ENCODE measurements at places on chromosomes 1 and 21.
A peak's percentile ranks its signal among the peaks of the same experiment; 100 is the strongest.

GRCh38 chr1:177366091-177366490 lies 195.3 kb downstream of the BRINP2 start:
- no peak for DNase-seq

DNA sequence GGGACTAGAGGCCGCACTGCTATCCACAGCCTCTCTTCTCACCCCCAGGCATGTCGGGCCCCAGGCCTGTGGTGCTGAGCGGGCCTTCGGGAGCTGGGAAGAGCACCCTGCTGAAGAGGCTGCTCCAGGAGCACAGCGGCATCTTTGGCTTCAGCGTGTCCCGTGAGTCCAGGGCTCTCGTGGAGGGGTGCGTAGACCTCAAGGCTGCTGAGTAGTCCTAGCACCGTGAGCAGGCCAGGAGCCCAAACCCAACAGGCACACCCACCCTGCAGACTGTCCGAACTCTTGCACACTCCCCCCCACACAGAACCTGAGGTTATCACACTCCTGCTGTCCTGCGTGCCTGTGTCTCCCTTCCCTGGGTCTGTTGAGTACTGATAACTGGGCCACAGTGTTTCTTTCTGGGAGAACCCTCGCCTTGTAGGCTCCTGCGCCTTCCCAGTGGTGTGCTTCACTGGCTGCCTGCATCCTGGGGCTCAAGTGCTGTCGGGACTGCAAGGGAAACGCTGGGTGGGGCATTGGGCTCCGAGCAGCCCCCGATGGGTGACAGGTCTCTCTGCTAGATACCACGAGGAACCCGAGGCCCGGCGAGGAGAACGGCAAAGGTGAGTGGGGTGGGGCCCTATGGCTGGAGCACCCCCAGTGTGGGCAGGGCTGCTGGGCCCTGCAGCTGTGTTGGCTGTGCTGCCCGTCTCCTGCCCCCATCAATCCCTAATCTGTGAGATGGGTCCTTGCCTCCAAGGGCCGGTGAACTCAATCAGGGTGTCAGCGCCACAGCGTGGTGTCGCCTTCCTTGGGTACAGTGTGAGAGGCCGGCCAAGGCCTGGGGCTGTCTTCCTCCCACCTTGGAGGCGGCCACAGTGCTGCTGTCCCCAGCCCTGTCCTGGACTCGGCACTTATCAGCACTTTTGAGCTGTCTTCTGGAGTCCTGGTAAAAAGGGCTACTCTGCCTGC lies 4.0 kb upstream of the GJC2 start:
- peak; percentile 12 for DNase-seq

DNA sequence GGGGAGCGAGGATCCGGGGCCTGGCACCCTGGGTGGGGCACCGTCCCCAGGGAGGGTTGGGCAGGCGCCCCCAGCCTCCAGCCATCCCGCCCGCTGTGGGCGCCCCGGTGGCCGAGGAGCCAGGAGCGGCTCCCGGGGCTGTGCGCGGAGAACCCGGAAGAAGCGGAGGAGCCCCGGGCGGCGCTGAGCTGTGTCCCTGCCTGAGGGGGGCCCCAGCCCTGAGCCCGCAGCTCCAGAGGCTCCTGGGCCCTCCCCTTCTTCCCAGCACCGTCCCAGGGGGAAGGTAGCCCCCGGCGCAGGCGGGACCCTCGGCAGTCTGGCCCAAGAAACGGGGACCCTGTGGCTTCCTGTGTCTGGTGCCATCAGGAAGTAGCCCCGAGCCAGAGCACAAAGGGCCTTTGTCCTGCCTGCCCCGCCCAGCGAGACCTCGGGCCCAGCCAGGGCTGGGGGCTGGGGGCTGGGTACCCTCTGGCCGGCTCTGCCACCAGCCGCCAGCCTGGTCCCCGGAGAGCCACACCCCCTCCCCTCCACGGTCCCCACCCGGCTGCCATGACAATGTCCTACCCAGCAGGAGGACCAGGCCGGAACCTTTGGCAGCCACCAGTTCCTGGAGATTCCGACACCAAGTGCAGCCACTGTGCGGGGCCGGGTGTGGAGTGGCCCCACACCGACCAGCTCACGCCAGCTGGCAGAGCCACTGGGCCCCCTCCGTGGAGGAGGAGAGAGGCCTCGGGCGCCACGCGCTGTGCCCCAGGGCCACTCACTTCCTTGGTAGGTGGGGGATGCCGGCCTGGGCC lies 15.6 kb upstream of the TTLL10 start:
- peak; percentile 93 for DNase-seq

- DNase-seq, result peak; percentile 67
Observed at GRCh38 chr1:205598841-205599668, 32.8 kb downstream of the ELK4 start.

GRCh38 chr1:56566061-56566744 lies 13.2 kb downstream of the PLPP3 start:
- DNase-seq, result peak; percentile 30

GRCh38 chr1:9886092-9886742 lies 23.9 kb downstream of the CTNNBIP1 start:
- DNase-seq, result no peak

GRCh38 chr1:161314201-161314981 lies at the start of gene SDHC:
TSS of gene SDHC (plus strand) at chr1:161314381. CDS start at chr1:161314406, 25 bp downstream.
- peak; percentile 89 for DNase-seq

DNA sequence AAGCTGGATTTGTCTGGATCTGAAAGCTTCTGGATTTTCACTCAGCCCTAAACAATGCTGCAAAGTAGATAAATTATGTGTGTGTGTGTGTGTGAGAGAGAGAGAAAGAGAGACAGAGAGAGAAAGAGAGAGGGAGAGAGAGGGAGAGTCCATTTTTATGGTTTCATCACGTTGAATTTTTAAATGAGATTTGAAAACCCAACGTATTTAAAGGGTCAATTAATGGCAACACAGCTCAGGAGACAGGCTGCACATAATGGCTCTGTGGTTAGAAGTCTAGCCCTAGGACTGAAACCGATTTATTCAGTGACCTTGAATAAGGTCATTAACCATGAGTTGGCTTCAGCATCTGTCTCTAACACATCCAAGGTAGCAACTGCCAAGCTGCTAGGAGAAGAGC lies 35.3 kb upstream of the FMN2 start:
- no peak for DNase-seq
